ENCODE measurements at places on chromosomes 3 and 15.

DNA sequence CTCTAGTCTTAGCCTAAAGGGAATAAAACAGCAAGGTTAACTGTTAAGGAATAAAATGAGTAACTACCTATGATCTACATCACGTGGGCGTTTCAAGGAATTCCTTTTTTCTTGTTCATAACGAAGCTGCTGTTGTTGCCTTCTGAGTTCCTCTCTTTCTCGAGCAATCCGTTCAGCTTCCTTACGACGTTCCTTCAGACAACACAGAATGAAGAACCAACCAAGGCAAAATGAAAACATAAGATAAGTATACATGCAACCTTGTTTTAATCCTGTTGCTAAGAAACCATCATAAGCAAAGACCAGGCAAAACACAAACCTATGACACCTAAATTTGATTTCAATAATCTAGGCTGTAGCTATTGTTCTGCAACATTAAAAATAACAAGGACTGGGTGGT lies 44.1 kb downstream of the SLTM start:
- DNase-seq, result no peak

- peak; percentile 70 for DNase-seq
Observed at GRCh38 chr15:59194639-59195325, 11.9 kb upstream of the LDHAL6B start.

GRCh38 chr3:152556731-152557254 lies 278.1 kb upstream of the P2RY1 start:
- peak; percentile 58 for DNase-seq

DNA sequence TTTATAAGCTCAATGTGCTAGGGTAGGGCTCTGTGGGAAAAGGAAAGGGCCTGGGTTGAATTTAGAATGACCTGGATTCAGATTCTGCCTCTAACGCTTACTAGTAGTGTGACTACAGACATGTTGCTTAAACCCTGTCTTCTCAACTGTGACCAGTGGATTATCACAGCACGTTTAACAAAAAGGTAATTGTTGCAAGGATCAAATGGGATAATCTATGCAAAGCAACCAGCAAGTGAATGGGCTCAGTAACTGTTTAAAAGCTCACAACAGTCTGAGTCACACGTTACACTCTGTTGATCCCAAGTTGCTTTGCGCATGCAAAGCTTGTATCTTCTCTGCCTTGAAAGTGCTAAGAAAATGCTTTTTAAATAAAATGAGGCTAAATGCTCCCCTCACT lies 236.5 kb downstream of the IL20RB start:
- no peak for DNase-seq

- DNase-seq, result no peak
Observed at GRCh38 chr3:171358181-171358880, 101.9 kb downstream of the TNIK start.

GRCh38 chr3:177640319-177640965 lies 443.2 kb upstream of the TBL1XR1 start:
- no peak for DNase-seq

DNA sequence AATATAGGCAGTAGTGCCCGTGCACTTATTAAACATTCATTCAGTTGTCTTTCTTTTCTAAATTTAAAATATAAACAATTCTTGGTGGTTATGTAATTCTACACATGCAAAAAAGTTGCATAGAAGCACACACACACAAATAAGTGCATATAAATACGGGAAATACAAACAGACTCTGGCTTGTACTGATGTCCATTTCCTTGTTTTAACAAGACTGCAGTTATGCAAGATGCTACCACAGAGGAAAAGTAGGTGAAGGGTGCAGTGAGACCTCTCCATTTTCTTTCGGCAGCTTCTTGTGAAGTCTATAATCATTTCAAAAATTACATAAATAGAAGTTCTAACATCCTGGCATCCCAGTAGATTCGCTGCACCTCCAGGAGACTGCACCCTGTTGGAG lies 130.6 kb upstream of the BCL6 start:
- no peak for DNase-seq

DNA sequence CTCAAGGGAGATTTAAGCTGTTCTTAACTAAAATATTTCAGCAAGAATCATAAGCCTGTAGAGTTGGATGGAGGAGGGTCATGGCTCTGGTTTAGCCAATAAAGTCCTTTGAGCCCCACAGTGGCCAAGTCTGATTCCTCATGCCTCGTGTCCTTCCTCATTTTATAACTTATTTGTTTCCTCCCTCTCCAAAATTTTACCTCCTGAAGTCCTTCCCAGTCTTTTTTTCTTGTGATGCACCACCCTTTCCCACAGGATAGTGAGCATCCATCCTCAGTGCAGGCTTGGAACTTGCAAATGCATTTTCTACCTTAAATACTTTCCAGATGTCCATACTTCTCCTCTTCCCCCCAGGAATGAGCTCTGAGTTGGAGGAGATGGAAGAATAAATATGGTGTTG lies 162.7 kb upstream of the AGTR1 start:
- DNase-seq, result no peak

DNA sequence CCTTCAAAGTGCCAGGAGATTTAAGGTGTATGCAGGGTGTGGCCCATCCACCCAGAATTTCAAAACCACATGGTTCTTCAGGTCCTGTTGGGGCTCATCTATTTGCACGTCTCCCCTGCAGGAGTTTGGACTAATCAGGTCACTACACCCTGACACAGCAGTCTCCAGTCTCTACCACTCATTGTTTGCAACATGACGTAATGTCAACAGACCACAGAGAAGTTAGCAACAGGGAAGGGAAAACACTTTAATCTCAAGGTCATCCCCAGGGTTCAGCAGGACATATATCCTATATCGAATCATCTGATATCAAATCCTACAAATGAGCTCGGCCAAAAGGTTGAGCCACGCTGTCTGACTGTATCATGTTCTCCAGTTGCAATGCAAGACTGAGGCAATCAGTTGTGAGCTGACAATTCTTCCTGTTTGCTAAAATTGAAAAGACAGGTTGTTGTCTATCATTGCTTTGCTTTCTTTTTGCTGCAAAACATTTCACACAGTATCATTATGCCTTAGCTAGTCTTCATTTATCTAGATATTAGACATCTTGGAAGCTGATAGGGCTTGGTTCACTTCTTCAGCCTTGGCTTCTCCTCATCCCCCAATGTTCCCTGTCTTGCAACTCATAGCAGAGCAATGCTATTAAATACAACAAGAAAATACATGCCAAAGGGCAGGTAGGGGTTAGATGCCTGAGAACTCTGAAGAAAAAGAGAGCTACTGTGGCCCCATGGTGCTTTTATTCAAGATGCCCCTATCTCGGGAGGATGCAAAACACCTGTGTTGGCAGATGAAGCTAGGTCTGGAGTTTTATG lies 13.4 kb upstream of the LEKR1 start:
- DNase-seq, result no peak

DNA sequence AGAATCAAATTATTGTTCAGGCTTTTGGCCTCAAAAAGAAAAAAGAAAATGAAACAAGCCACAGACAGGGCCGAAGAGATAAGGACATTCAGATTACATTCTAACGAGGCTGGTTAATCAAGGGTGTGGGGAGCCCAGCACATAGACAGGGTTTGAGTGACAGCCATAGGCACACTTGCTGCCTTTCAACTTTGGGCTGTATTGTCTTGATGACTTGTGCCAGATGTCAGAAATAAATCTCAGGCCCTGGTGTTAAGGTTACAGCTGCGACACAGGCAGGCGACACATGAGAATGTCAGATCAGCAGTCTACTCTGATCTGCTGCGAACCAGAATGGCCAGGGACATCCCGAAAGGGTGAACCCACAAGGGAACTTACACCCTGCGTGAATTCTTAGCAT lies 231.2 kb upstream of the ARRDC4 start:
- no peak for DNase-seq

DNA sequence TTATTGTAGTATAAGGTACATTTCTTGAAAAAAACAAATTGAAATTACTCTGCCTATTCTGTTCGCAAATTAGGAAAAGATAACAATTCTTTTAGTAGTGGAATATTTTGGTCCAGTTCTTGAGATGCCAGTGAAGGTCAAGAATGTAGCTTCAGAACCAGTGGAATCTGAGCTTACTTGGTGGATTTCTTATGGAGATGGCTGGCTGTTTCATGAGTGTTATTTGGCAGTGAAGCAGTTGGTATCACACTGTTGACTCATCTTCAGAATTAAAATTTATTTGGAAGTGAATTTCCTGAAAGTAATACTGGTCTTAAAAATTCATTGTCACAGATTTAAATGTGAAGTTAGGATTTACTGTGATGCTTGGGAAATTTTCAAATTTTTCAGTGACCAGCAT lies 19.1 kb downstream of the RNF13 start:
- peak; percentile 27 for DNase-seq

DNA sequence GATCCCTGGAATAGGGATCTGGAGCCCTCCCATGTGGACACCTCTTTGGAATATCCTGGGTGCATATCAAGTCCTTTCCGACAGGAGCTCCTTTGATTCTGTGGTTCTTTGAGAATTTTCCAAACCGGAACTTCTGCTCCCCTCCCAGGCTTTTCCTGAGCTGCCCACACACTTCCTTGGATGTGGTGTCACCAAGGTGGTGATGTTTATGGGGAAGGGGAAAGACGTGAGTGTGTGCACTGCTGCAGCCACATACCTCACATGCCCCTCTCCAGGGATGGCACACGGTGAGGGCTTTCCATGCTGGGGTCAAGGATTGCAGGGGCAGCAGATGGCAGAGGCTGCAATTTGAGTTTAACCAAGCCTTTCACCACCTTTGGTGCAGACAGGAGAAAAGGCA lies 27.9 kb upstream of the PSTPIP1 start:
- DNase-seq, result no peak

- DNase-seq, result no peak
Observed at GRCh38 chr3:10992943-10993728, 588 bp downstream of the SLC6A1 start.

- DNase-seq, result no peak
Observed at GRCh38 chr3:47580481-47580880, 1.8 kb upstream of the CSPG5 start.

DNA sequence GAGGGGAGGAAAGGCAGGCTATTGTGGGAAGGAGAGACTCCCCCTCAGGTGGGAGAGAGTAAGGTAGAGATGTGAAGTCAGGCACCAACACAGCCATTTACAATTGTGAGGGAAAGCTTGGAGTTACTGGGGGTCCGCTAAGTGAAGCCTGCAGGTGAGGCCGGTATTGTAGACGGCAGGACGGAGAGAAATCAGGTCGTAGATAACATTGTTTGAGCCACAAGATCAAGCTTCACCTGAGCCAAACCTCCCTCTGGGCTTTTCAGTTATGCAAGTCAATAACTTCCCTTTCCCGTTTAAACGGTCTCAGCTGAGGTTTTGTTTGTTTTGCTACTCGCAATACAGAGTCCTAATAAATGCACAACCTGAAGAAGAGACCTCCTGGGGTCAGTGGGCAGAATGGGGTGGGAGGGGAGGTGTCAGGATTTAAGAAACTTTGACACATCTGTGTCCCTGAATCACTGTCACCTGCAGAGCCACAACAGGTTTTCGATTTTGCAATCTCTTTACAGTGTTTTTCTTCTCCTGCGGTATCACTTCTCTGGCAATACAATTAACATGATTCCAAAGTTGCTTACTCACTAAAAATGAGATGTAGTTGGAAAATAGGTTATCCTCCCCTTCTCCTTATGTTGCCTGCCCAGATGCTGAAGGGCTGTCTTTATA lies 72.0 kb upstream of the GLCE start:
- no peak for DNase-seq

- DNase-seq, result peak; percentile 59
Observed at GRCh38 chr3:16311960-16312451, 47.0 kb downstream of the OXNAD1 start.

DNA sequence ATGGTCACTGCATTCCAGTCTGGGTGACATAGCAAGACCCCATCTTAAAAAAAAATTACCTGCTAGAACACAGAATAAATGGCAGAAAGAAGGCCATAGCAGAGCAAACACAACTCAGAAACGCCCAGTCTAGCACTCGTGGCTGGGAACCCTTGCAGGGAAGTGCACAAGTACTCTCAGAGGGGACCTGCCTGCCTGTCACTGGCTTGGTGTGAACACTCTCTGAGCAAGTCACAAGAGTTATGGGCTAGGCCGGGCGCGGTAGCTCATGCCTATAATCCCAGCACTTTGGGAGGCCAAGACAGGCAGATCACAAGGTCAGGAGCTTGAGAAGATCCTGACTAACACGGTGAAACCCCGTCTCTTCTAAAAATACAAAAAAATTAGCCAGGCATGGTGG lies 17.2 kb downstream of the SFMBT1 start:
- no peak for DNase-seq

- no peak for DNase-seq
Observed at GRCh38 chr3:33926998-33927605, 128.7 kb downstream of the PDCD6IP start.

DNA sequence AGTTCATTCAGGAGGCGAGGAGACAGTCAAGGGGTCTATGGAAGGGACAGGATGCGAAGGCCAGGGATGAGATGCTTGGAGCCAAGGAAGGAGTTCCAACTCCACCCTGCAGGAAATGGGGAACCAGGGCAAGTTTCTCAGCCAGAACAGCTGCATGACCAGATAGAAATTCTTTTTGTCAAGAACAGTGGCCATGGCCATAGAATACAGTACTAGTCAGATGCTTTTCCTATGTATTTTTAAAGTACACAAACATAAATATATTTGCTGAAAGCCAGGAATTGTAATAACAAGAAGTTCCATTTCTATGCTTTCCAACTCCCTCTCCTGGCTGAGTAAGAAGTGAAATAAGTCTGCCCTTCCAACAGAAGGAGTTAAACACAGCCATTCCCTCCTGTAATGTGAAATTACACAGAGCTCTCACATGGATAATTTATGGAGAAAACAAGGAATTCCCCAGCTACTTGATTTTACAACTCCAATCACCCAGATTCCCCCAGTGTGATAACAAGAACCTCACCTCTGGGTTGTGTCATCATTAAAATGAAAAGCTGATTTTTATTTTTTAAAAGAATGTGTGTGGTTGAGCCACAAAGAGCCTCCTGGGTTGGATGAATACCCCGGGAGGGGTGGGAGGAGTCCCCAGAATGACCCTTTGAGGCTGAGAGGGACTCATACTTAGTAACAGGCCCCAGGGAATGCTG lies 124.6 kb upstream of the ARHGEF3 start:
- DNase-seq, result peak; percentile 80

GRCh38 chr3:142077155-142077858 lies 72.0 kb downstream of the TFDP2 start:
- DNase-seq, result no peak

DNA sequence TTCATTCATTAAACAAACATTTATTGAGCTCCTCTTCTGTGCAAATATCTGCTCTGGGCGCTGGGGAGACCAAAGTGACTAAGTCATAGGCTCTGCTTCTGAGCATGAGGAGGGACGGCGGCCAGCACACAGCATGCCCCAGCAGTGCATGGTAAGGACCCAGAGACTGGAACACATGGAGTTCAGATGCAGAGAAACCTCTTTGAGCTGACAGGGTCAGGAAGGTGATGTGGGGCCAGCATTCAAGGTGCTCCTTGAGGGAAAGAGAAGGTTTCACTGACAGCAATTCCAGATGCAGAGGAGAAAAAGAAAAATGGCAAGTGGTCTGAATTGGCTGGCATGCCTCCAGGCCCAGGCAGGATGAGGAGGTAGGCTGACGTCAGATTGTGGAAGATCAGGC lies 234.5 kb downstream of the UACA start:
- DNase-seq, result no peak

GRCh38 chr15:73952171-73952912 lies 26.1 kb downstream of the LOXL1 start:
- DNase-seq, result no peak
